ENCODE measurements at places on chromosomes 16 and 17. TPM values are rescaled to one million over a fixed set of nuclear protein-coding genes. Genes with fewer than 3 reads are reported as not detected.
A peak's percentile ranks its signal among the peaks of the same experiment; 100 is the strongest.

- H3K4me3 ChIP-seq: no peak overlapping the region
- peak overlapping the region; percentile 81 for H3K27ac ChIP-seq
- DNase-seq: no peak
- peaks cover 100% of the 10 kb centered on the region for H3K4me1 ChIP-seq
- no peaks in the 10 kb centered on the region for H3K27me3 ChIP-seq
Observed at GRCh38 chr16:85004587-85005205, 6.6 kb downstream of the ZDHHC7 start.

GRCh38 chr17:29958947-29959657 is 17.7 kb downstream of the EFCAB5 start:
- H3K36me3 ChIP-seq: no peaks in the 10 kb centered on the region
- H3K27me3 ChIP-seq: no peaks in the 10 kb centered on the region
- DNase-seq: no peak
- no peak overlapping the region for H3K27ac ChIP-seq

GRCh38 chr16:3548445-3548844 is 28.8 kb downstream of the NLRC3 start:
- peaks cover 4% of the 10 kb centered on the region for H3K4me1 ChIP-seq
- no peaks in the 10 kb centered on the region for H3K27me3 ChIP-seq
- H3K36me3 ChIP-seq: peaks cover 14% of the 10 kb centered on the region

DNA sequence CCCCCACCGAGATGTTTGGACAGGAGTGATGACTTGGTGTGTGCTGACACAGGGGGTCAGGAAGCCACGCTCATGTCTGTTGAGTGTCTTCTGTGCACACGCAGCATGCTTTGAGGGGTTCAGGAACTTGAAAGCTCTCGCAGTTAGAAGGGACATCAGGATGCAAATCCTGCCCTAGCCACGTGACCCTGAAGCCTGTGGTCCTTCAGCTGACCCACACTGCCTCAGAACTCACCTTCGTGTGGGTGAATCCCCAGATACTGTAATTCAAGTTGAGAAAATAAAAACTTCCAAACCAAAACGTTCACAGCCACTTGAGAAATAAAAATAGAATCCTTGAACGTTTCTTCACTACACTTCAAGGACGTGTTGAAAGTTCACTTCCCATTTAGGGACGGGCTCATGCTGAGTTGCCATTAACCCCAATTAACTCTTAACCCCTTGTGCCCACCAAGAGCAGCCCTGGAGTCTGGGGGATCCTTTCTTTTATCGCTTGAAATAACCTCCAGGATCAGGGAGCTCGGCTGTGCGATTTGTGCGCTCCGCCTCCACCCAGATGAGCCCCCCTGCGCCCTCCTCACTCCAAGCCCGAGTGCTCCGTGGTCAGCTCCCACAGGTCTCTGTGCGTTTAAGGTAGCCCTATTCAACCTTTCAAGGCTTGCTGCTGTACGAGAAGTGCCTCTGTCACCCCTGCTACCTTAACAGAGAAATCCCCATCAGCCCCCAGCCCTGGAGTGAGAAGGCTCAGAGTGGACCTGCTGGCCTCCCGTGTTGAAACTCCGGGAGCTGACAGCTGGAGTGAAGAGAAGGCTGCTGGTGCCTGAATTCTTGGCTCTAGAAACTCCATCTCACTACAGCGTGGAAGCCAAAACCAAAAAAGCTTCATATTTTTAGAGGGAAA is 36.2 kb upstream of the NAT9 start:
- H3K4me1 ChIP-seq: peaks cover 16% of the 10 kb centered on the region
- no peaks in the 10 kb centered on the region for H3K27me3 ChIP-seq
- peaks cover 37% of the 10 kb centered on the region for H3K36me3 ChIP-seq
- H3K4me3 ChIP-seq: no peak overlapping the region
- peak overlapping the region; percentile 54 for H3K27ac ChIP-seq

DNA sequence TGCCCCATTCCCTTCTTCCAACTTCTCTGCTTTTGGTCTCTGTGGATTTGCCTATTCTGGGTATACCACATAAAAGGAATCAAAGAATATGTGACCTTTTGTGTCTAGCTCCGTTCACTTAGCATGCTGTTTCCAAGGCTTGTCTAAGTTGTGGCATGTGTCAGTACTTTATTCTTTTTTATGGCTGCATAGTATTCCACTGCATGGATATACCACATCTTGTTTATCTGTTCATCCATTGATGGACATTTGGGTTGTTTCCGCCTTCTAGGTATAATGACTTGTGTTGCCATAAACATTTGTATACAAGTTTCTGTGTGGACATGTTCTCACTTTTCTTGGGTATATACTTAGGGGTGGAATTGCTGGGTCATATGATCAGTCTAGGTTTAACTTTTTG is 432.6 kb downstream of the MAF start:
- no peaks in the 10 kb centered on the region for H3K36me3 ChIP-seq
- DNase-seq: no peak
- no peak overlapping the region for H3K4me3 ChIP-seq
- no peaks in the 10 kb centered on the region for H3K27me3 ChIP-seq

DNA sequence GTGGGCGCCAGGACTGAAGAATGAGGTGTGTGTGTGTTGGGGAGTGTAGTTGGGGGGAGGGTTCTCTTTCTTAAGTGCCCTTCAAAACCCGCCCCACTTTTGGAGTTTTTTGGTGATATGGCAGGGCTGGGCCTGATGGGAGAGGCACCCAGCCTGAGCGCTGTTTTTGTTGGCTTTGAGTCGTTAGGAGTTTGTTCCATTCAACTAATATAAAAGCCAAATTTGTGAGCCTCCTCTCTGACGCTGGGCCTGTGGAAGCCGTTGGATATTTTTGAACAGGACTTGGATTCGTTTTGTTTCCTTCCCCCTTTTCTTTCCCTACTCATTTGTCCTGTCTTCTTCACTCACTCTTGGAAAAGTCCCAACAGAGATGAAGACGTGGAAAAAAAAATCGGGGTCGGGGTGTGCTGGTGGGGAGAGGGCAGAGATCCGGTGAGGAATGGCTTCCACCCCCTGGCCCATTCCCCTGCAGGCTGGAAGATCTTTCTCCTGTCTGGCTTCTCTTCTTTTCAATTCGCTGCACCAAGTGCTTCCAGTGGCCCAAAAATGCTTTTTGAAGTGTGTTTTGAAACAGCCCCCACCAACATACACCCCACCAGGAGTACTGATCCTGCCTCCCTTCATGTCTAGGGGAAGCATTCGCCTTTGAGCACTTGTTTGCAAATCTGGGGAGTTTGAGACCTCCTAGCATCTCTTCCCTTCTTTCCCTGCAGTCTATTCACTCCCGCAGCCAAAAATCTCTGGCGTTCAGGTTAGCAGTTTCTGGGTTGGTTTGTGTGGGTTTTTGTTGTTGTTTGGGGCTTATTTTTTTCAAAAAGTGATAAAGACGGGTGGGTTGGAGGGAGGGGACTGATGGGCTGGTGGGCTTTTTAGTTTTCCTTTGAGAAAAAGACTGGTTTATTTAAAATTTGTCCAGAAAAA is 2.6 kb downstream of the FZD2 start:
- DNase-seq: no peak
- H3K4me1 ChIP-seq: peaks cover 40% of the 10 kb centered on the region
- no peaks in the 10 kb centered on the region for H3K36me3 ChIP-seq
- no peak overlapping the region for H3K4me3 ChIP-seq
- no peak overlapping the region for H3K27ac ChIP-seq

DNA sequence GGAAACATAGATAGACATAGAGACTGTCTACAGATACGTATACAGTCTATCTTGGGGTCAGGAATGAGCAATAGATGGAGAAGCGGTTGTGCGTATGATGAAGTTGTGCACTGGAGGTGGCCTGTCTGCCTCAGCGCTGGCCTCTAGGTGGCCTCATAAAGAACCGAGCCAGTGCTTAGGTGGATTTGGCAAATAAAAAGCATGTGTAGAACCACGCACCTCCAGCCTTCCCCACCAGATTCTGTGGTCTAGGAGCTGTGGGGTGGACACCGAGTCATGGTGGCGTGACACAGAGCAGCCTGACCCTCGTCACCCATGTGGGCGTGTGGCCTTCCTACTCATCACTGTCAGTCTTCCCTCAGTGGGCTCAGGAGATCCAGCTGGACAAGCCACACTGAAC is 34.0 kb downstream of the PGS1 start:
- H3K36me3 ChIP-seq: peaks cover 50% of the 10 kb centered on the region
- no peak overlapping the region for H3K4me3 ChIP-seq
- no peak overlapping the region for H3K27ac ChIP-seq
- H3K27me3 ChIP-seq: no peaks in the 10 kb centered on the region
- peaks cover 82% of the 10 kb centered on the region for H3K4me1 ChIP-seq

GRCh38 chr17:51667706-51668083 is 407.3 kb downstream of the UTP18 start:
- H3K27ac ChIP-seq: no peak overlapping the region
- H3K4me1 ChIP-seq: no peaks in the 10 kb centered on the region
- no peak for DNase-seq
- H3K36me3 ChIP-seq: no peaks in the 10 kb centered on the region
- no peak overlapping the region for H3K4me3 ChIP-seq

Gene MYH2
- 1.4 TPM for total RNA-seq

Gene MT1F
- 3.4 TPM for total RNA-seq

Gene RSKR
- total RNA-seq: 4.1 TPM

Gene ABCC11
- not detected for total RNA-seq
